Upper lobe of left lung (tissue), 6 donors: ENCODE measurements at places on chromosomes 2 and 18.

- no peak for DNase-seq
These were observed 71.5 kb downstream of the THADA start for GRCh38 chr2:43524177-43524965.

- DNase-seq = no peak
These were observed 218.8 kb upstream of the PKDCC start for GRCh38 chr2:41829052-41829451.

- peak; percentile 60 for DNase-seq
These were observed 21.2 kb downstream of the SNED1 start for GRCh38 chr2:241019441-241020139.

DNA sequence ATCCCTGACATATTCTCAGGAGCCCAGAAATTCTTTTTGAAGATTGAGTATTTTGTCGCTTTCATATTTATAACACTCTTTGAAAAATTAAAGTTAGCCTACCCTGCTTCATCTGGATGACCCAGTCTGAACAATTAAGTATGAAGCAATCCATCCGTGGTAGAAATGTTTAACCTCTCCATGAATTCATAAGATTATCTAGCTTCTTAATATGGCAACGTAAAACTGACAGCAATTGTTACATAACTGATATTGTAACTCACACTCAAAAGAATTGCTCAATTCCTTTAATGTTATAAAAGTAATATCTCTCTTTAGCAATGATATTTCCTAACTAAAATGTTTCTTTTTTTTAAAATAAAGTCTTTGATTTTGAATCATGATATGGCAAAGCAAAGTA, 7.2 kb upstream of the ABCA12 start:
- DNase-seq = no peak

DNA sequence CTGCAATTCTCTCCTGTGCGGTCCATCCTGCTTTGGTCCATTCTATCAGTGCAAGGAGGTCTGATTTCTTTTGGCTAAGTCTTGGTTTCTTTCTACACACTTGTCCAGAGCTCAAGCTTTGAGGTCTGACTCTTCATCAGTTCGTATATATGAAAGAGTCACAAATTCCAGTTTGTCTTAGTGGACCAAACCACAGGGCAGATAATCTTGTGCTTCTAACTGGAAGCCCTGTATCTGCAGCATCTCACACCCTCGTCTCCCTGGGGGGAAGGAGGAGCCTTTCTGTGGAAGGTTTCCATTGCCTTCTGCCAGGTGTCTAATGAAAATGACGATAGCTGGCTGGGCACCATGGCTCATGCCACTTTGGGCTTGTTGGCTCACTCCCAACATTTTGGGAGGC, 148.5 kb downstream of the SPP2 start:
- no peak for DNase-seq

- no peak for DNase-seq
These were observed 74.8 kb upstream of the RIOK3 start for GRCh38 chr18:23378302-23378686.

- DNase-seq = no peak
These were observed 84.7 kb upstream of the PELI1 start for GRCh38 chr2:64228918-64229317.

- no peak for DNase-seq
These were observed 62.4 kb downstream of the PLB1 start for GRCh38 chr2:28558158-28558820.

GRCh38 chr18:67864677-67865340, 348.3 kb upstream of the DSEL start:
- no peak for DNase-seq

DNA sequence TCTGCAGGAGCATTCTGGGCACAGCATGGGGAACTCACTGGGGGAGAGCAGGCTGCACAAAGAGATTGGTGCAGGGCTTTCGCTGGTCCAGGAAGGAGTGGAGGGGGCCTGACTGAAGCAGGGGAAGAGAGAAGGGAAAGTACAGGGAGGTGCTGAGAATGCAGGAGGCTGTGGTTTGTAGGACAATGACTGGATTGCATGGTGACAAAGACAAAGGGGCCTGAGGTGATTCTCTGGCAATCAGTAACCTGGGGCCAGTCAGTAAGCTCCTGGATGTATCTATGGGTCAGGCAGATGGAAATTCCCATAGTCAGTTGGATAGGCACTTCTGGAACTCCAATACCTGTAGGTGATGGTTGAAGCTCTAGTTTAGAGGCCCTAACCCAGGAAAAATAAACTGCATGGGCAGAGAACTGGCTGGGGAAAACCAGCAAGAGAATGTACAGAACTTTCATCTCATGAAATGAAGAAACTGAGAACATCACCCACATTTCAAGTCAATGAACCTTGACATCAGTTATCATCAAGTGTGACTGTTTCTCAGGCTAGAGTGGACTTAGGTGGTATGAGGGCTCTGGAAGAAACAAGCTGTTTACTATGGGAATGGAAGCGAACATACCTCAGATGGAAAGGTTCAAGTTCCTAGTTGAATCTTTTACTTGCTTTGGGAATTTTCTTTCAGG, 193.2 kb downstream of the TPGS2 start:
- no peak for DNase-seq

- DNase-seq = no peak
These were observed 30.3 kb downstream of the SP3 start for GRCh38 chr2:173934895-173935294.

DNA sequence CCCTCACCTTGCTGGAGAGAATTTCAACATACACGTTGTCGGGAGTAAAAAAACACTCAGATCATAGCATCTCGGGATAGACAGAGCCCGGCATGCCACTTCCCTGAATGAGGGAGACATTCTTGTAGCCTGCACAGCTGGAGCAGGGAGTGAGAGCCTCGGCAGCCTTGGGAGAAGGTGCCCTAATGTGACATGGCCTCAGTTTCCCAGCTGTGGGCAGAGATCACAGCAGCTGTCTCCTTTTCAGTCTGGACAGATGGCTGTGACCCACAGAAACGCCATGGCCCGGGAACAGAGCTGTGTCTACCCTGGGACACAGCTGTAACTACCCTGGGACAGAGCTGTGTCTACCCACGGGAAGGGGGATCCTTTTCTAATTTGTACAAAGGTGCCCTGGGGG, 55.9 kb downstream of the HS1BP3 start:
- DNase-seq = peak; percentile 20

- no peak for DNase-seq
These were observed 88.4 kb upstream of the RND3 start for GRCh38 chr2:150575861-150576260.

- no peak for DNase-seq
These were observed 35.5 kb downstream of the HS6ST1 start for GRCh38 chr2:128282976-128283810.

DNA sequence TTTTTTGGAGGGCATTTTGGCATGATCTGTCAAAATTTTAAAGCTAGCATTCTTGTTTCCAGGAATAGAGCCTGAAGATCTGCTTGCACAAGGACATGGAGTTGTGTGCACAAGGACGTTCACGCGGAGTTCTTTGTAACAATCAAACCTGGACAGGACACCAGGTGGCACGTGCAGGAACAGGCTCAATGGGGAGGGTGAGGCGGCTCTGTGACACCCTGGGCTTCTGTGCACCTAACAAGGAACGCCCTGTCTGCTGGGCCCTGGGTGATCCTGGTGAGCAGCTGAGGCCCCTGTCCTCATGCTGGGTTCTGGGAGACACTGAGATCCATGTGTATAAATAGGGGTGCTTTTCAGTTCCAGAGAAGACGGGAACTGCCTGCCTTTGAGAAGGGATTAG, 93.1 kb upstream of the PXDN start:
- no peak for DNase-seq

- DNase-seq = no peak
These were observed 226.0 kb upstream of the LRRTM1 start for GRCh38 chr2:80530442-80531064.

DNA sequence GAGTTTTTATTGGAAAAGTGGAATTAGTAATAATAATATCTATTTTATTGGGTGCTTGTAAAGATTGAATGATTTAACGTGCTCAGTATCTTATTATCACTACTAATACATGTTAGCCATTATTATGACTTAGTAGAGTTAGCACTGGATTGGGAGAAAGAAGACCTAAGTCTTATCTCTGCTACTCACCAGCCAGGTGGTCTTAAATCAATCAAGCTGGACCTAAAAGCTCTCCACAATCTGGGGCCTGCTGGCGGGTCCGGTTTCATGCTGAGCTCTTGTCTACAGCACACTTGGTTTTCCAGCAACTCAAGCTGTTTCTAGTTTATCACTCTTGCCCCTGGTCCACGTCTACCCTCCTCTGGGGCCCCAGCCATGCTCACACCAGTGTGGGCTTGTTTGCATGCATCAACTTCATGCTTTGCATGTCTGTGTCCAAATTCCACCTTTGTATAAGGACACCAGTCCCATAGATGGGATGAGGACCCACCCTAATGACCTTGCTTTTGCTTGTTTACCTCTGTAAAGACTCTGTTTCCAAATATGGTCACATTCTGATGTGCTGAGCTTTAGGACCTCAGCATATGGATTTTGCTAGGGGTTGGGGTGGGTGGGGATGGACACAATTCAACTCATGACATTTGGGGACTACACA, 363.1 kb downstream of the LPIN1 start:
- no peak for DNase-seq

DNA sequence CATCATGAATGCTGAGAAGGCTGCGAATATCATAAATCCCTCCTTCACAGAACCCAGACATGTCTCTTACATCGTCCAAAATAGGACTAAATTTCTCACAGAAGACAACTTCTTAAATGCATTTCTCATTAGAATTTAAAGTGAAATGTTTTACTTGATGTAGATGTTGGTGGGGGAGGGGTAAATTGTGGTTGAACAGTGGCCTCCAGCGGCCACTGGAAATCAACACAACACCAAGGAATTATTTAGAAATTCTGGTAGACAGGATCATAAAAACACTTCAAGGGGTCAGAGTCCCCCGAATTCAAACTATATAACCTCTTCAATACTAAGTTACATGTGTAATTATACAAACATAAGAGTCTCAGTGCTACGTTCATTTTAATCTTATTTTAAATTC, 135.9 kb downstream of the ABCA12 start:
- no peak for DNase-seq

DNA sequence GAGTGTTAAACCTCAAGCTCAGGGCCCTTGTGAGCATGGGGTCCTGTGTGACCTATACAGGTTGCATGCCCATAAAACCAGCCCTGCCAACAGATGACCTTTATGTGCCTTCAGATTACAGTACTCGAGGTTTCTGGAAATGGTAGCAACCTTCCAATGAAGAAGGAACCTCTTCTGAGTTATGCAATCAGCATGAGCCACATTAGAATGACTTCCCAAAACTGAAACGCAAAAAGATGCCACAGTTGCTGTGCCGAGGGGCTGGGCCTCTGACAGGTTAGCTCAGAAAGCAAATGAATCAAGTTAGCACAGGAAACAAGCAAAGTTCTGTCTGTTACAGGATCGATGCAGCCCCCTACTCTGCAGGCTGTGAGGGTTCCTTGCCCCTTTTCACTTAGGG, 37.7 kb downstream of the TGFA start:
- peak; percentile 42 for DNase-seq

- DNase-seq = no peak
These were observed 114.6 kb downstream of the PHLPP1 start for GRCh38 chr18:62829936-62830335.

DNA sequence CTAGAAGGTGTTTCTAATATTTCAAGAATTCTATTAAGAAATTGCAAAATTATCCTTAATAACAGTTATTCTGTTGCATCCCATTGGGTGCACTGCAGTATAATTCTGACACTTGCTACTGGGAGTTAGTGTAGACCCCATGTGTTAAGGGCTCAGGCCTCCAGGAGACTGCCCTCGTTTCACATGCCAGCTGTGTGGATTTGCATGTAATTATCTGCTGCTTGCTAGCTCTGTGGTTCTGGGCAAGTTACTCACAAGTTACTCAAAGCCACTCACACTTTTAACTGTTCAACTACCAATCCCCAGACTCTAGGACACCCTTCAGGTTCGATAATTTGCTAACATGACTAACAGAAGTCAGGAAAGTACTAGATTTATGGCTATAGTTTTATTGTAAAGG, 38.6 kb downstream of the ST6GAL2 start:
- DNase-seq = no peak

DNA sequence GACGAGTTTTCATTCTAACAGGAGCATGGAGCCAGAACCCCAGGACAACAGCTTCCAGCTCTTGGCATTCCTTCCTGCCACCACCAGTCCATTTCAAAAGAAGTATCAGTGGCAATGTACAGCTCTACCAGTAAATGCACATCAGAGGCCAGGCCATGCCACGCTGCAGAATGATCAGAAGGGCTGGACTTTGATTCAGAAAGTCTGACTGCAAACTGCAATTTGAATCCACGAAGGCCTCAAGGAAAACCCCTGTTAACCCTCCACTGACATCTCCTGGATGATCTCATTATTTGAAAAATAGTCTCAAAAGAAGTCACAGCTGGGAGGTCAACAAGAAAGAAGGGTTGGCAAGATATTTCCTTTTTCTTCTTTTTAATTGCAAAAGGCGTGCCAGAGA, 119.2 kb downstream of the MYO5B start:
- no peak for DNase-seq

- no peak for DNase-seq
These were observed 118.9 kb downstream of the ACAA2 start for GRCh38 chr18:49694402-49694801.

DNA sequence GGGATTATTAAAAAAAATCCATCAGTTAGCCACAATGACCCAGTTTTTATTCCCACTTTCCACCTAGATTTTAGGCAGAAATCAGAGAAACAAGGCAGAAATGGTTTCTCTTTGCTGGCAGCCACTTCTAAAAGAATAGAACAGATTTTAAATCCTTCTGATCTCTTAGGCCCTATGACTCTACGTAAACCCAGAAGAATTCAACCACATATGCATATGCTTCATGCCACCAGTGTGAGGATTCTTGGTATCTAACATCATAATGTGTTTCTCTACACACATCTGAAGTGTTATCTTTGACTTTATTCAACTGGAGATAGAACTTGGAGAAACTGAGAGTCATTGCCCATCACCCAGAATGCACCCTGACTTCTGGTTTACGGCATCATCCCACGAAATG, 128.7 kb upstream of the TANK start:
- no peak for DNase-seq

DNA sequence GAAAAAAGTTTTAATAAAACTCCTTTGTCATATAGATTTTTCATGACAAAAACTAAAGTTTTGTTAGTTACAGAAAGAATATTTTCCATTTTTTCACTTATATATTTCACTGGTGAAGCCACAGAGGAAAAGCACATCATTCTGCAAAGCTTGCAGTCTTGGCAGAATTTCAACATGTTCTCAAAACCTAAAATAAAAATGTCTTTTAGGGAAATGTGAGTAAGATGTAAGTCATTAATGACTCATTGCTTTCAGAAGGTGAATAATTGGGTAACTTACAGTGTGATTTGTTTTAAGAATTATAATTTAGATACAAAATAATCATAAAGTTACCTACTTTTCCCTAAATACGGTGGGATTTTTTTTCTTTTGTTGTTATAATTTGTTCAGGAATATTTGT, 43.4 kb upstream of the TNFRSF11A start:
- no peak for DNase-seq

DNA sequence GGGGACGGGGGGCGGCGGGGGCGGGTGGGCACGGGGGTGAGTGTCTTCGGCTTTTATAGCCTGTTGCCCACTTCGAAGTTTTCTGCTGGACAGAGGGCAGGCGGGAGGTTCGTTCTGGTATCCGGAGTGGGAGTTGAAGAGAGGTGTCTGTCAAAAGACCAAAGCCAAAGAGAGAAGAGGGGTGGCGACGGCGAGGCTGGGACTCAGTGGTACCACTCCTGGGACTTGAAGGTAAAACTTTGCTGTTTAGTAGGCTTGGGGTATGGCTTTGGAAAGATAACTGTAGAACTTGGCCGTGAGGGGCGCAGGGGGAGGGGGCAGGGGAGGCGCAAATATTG, 215.8 kb upstream of the DTNA start:
- no peak for DNase-seq
